SJSA1 (cell line): ENCODE measurements at places on chromosomes 1 and 21. TPM values are rescaled to one million over a fixed set of nuclear protein-coding genes. Genes with fewer than 3 reads are reported as not detected.

GRCh38 chr1:168167806-168168205, 11.0 kb upstream of the TIPRL start:
- DNase-seq: no peak

DNA sequence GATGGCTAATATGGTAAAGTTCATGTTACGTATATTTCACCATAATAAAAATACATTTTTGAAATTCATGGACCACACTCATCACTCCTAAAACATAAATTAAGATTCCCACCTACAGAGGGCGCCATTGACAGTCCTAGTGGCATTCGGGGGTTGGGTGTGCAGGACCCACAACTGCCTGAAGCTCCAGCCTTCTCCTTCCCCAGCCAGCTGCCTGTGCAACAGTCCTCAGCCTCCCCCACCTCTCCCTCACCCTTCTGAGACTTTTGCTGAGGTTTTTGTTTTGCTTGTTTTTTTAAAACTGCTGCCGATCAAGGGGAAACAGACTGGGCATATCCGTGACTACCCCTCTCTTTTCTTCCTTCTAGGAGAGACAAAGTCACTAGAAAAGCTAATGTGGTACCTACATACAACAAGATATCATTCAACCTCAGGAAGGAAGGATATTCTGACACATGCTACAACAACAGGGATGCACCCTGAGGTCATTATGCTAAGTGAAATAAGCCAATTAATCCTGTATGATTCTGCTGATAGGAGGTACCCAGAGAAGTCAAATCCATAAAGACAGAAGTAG, 9.2 kb upstream of the EVA1C start:
- peak; percentile 71 for DNase-seq

DNA sequence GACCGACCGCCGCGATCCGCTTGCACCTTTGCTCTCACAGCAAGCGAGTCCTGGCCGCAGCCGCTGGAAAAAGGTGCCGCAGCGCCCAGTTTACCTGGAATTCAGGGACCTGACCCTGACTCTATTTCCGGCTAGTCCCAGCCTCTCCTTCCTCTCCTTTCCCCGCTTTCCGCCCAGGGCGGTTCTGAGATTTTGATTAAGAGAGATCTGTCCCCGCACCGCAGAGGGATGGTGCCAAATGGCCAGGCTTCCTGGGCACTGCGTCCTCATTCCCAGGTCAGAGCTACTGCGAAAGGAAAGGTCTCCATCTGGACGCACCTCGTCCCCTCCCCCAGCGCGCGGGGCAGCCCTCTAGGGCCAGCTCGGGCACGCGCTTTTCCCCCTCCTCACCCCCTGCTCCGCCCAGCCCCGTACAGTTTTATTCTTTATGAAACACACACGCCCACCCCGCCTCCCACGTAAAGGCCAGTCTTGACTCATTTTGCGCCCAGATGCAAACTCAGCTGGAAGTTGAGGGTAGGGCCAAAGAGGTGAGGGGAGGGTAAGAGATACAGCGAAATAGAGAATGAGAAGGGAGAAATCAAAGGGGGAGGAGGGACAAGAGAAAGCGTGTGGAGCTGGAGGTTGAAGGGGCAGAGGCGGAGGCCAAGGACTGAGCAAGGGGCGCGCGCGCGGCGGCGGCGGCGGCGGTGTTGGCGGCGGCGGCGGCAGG, 411.8 kb upstream of the ESRRG start:
- DNase-seq: no peak

GRCh38 chr1:186283374-186283773, 91.7 kb downstream of the TPR start:
- DNase-seq: no peak

DNA sequence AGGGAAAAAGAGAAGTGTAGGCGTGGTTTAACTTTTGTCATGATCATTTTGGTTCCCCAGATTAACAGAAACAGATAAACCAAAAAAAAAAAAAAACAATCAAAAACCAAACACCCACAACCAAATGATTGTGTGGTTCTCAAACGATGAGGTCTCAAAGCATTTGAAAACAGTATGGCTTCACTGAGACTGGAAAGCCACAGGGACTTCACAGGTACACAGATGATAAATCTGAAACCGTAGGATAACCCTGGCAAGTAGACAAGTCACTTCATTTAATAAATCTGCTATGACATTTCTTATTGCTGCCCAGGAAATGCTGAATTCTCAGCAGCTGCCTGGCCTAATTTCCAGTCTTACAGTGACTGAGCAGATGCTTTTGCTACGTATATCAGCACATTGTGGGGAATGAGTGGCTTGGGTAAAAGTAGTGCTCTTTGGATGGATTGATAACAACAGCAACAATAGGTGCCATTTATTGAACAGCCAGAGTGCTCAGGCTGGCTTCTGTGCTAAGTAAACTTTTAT, 6.1 kb downstream of the ST6GALNAC3 start:
- no peak for DNase-seq

GRCh38 chr1:93723733-93724270, 42.2 kb upstream of the BCAR3 start:
- peak; percentile 82 for DNase-seq

DNA sequence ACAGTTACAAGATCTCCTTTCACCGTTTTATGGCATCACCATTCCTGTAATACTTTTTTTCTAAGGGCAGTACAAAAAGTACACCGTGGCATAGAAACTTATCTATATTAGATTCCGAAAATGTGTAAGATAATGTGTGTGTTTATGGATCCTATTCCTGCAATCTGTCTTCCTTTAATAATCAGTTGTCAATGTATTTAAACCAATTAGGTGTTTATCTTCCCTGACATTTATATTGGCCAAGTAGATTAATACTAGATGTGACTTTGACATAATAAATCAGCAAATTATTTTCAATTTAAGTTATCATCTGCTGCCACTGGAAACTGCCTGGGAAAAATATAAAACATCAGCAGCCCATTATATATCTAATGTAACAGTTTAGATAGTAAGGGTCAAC, 770.3 kb upstream of the ADGRL2 start:
- DNase-seq: no peak

DNA sequence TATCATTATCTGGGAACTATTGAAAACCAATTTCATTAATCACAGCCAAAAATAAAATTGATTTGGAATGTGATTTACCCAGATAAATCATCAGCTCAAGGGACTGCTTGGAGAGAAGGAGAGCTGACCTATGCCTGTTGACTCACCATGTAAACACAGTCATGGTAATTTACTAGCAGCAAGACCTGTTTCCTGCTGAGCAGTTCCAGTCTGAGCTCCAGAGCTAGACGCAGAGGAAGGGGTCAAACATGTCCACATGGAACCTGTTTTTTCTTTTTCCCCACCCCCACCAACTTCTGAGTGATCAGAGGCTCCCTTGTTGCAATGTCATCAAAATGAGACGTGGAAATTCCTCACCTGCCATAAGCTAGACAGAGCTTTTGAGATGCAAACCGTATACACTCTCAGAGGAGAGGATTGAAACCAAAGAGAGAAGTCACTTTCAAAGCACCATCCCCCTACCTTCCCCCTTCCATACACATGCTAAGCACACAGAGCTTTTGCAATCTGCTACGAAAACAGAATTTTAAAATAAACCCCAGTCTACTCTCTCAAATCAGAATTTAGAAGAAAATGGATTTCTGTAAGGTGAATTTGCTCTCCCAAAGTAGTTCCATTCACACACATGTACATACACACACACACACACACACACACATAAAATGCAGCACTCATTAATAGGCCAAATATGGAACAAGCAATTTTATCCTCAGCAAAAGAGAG, 55.9 kb upstream of the PTGFRN start:
- DNase-seq: no peak

DNA sequence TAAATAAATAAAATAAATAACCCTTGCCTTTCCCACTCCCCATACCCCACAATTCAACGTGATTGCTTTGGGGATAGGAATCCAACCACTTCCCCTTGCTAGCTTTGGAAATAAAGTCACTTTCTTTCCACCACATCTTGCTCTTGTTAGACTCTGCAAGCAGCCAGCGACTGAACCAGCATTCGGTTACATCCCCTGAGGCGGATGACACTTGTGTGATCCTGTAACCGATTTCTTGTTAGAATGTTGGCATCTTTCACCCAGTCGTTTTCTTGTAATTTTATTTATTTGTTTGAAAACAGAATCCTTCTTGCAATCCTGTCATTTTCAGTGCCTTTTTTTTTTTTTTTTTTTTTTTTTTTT, 1.6 kb upstream of the IFNGR2 start:
- peak; percentile 9 for DNase-seq

DNA sequence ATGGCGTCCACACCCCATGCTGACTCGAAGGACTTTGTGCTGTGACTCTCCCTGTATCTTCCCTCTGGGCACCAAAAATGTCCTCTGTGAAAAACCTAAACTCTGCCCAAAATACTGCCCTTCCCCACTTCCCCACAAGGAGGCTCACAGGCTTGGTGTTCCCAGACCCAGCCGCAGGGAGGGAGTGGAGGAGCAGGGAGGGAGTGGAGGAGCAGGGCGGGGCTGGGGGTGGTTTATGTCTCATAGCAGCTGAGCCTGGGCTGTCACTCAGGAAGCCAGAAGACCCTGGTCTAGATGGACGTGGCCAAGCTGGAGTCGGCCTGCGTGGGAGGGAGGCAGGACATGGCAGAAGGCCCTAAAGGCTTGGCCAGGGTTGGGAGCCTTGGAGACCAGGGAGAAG, 461.7 kb downstream of the PTPRU start:
- peak; percentile 87 for DNase-seq

GRCh38 chr1:34366875-34367624, 190.3 kb downstream of the C1orf94 start:
- DNase-seq: no peak

DNA sequence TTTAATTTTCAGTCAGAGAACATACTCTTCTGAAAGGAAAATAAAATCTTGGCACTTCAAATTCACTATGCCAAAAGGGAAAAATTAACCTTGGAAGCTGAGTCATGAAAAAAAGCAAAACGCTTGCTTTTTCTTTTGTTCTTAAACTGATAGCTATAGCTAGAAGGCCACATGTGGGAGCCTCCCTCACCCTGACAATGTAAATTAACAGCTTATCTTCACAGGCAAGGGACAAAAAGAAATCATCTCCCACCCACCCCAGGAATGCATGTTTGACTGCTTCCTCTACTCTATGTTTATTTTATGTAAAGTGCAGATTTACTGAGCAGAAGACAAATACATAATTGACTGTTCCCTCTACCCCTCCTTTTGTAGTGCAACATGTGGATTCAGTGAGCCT, 38.0 kb downstream of the EBNA1BP2 start:
- no peak for DNase-seq

GRCh38 chr1:247453997-247454396, 3.9 kb downstream of the OR2B11 start:
- DNase-seq: no peak

DNA sequence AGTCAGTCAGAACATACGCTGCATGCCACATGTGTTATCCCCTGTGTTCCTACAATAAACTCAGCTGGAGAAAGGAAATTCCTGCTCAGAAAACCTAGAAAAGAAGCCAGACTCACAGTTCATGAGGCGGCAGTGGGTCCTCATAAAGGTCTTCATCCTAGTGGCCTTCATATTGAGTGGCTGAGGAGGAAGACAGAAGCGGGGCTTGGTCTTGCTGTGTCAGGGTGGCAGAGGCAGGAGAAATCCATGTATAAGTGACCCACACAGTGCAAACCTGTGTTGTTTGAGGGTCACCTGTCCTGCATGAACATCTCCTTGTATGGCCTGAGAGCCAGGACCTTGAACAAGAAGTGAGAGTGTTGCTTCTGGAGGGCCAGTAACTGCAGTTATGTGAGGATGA, 4.0 kb upstream of the WNT3A start:
- no peak for DNase-seq

DNA sequence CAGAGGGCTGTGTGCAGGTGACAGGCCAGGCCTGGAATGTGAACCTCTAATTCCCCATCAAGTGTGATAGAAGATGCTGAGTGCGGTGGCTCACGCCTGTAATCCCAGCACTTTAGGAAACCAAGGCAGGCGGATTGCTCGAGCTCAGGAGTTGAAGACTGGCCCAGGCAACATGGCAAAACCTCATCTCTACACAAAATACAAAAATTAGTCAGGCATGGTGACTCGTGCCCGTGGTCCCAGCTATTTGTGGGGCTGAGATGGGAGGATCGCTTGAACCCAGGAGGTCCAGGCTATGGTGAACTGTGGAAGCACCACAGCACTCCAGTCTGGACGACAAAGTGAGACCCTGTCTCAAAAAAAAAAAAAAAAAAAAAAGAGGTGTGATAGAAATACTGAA, 40.1 kb upstream of the PUM1 start:
- DNase-seq: no peak

- DNase-seq: peak; percentile 48
Observed at GRCh38 chr21:17454315-17455027, 58.4 kb upstream of the CXADR start.

DNA sequence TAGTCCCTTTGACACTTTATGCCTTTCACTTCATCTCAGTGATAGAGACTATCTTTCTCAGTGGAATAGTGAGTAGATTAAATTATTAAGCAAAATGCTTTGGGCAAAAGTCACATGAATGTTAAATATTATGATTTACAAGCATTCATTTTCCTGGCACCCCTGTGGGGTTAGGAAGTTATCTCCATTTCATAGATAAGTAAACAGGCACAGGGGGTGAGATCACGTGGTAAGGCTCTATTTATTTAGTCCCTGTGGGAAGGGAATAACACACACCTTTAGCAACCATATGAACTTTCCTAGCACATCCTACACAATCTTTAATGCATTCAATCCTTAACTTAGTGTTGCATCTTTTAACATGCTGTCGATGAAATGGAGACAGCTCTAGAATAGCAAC, 12.3 kb downstream of the PSMB2 start:
- DNase-seq: no peak

DNA sequence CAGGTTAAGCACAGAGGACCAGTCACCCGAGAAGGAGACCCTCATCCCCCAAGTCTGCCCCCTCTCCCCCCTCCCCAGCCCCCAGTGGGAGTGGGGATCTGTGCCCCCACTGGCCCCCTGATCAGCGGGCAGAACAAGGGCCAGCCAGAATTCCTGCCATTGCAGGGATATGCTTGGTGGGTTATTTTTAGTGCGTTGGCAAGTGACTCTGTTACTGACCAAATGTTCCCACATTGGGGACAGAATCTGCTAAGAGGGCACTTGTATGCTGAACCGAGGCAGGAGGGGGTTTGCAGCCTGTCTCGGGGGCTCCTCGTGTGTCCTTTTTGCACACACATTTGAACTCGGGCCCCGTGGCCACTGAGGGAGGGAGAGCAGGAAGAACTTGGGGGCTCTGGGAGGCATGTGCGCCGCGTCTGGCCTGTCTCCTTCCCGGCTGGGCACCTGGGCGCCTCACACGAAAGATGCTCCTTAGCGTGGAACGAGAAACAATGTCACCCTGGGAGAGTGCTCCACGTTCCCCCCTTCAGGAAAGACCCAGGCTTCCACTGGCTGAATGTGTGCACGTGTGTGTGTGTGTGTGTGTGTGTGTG, 66.4 kb upstream of the CASZ1 start:
- no peak for DNase-seq

S100A1 gene
- total RNA-seq: 0.32 TPM in 1 of 2 replicates, not detected in the other

SAMD11 gene
- 232 and 256 TPM in 2 replicates for total RNA-seq

PYHIN1 gene
- not detected in 2 replicates for total RNA-seq

CD48 gene
- total RNA-seq: not detected in 2 replicates

CYP4A22 gene
- total RNA-seq: not detected in 2 replicates

C1QC gene
- not detected in 2 replicates for total RNA-seq

CLEC20A gene
- not detected in 2 replicates for total RNA-seq

CYP4A11 gene
- not detected in 2 replicates for total RNA-seq

EXO1 gene
- total RNA-seq: 42.9 and 48.3 TPM in 2 replicates

OR2M3 gene
- total RNA-seq: not detected in 2 replicates

SIPA1L2 gene
- total RNA-seq: 9.9 and 10.4 TPM in 2 replicates

ARHGEF16 gene
- 34.9 and 46.6 TPM in 2 replicates for total RNA-seq
